Lower lobe of right lung (tissue), 2 donors: ENCODE measurements at places on chromosomes 2 and 18. TPM values are rescaled to one million over a fixed set of nuclear protein-coding genes. Genes with fewer than 3 reads are reported as not detected.
A peak's percentile ranks its signal among the peaks of the same experiment; 100 is the strongest.

GRCh38 chr2:229330952-229331351, 59.9 kb upstream of the PID1 start:
- H3K27me3 ChIP-seq = no peaks in the 10 kb centered on the region
- no peaks in the 10 kb centered on the region for H3K36me3 ChIP-seq
- no peak for DNase-seq
- H3K27ac ChIP-seq = no peak overlapping the region
- no peaks in the 10 kb centered on the region for H3K4me1 ChIP-seq

DNA sequence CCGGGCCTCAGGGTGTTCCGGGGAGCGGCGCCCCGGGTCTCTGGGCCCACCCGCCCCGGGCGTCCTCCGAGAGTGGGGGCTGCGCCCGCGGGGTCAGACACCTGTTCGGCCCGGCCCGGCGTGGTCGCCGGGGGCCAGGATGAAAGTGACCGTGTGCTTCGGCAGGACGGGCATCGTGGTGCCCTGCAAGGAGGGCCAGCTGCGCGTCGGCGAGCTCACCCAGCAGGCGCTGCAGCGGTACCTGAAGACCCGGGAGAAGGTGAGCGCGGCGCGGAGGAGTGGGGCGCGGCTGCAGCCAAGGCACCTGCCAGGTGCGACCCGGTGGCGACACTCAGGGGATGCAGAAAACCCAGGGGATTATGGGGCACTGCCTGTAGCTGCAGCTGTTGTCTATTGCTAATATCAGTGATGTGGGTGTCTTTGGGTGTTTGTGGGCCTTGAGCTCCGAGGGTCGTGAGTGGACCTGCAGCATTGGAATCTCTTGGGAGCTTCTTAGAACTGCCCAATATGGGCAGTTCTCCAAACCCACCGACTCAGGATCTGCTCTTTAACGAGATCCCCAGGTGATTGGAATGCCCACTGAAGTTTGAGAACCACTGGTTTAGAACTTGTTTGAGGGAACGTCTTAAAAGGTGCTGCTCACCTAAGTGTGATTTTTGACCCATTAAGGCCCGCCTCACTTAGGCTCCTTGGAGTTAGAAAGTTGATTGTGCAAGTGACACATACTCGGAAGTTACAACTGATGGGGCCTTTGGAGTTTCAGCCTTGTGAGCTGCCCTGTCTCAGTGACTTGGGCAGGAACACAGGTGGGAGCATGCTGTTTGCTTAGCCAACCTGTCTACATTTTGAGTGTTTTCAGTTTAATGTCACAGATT, 823 bp downstream of the PARD3B start:
- H3K36me3 ChIP-seq = no peaks in the 10 kb centered on the region
- peak overlapping the region; percentile 81 for H3K4me3 ChIP-seq
- DNase-seq = peak; percentile 58
- peak overlapping the region; percentile 87 for H3K27ac ChIP-seq
- no peaks in the 10 kb centered on the region for H3K27me3 ChIP-seq

DNA sequence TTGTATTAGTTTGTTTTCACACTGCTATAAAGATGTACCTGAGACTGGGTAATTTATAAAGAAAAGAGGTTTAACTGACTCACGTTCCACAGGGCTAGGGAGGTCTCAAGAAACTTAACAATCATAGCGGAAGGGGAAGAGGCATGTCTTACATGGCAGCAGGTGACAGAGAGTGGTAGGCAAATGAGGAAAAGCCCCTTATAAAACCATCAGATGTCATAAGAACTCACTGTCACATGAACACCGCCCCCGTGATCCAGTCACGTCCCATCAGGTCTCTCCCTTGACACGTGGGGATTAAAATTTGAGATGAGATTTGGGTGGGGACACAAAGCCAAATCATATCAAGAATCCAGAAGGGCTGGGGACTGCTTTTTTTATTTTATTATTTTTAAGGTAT, 120.0 kb downstream of the GALNT14 start:
- H3K4me1 ChIP-seq = no peaks in the 10 kb centered on the region
- no peaks in the 10 kb centered on the region for H3K36me3 ChIP-seq
- H3K27me3 ChIP-seq = no peaks in the 10 kb centered on the region

GRCh38 chr2:166239548-166239947, 111.7 kb upstream of the SCN1A start:
- H3K27ac ChIP-seq = no peak overlapping the region
- no peaks in the 10 kb centered on the region for H3K36me3 ChIP-seq
- DNase-seq = no peak
- H3K27me3 ChIP-seq = no peaks in the 10 kb centered on the region

- peak within 1 kb of the TSS; percentile 41 for H3K4me3 ChIP-seq
- H3K4me1 ChIP-seq = peaks cover 7% of the 10 kb centered on the region
- no peaks in the 10 kb centered on the region for H3K36me3 ChIP-seq
Measured at GRCh38 chr2:227871375-227871791, at the start of gene DAW1. Gene DAW1 (plus strand): TSS chr2:227871631. CDS start chr2:227871690, 59 bp downstream.

DNA sequence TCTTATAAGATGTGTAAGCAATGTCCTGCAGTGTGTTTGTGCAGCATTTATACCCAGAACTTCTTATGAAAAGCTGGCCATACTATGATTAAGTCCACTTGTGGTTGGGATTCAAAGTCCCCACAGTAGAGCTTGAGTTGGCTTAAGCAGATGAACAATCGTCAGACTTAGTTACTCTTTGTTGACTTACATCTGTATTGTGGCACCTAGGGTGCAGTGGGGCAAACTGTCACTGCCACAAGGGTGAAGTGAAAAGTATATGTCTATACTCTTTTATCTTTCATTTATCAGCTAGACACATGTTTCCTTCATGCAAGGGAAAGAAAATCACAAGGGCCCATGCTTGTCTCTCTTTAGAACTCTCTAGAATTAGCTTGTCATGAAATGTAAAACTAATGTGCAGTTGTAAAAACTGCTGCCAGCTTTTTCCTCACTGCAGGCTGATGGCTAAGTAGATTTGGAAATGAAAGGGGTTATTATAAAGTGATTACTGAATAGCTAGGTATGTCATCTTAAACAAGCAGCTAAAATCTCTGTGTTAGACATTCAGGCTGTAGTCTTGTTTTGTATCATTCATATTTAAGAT, 474.5 kb downstream of the PTPRM start:
- H3K27me3 ChIP-seq = no peaks in the 10 kb centered on the region
- H3K4me1 ChIP-seq = no peaks in the 10 kb centered on the region
- DNase-seq = no peak
- no peak overlapping the region for H3K27ac ChIP-seq

DNA sequence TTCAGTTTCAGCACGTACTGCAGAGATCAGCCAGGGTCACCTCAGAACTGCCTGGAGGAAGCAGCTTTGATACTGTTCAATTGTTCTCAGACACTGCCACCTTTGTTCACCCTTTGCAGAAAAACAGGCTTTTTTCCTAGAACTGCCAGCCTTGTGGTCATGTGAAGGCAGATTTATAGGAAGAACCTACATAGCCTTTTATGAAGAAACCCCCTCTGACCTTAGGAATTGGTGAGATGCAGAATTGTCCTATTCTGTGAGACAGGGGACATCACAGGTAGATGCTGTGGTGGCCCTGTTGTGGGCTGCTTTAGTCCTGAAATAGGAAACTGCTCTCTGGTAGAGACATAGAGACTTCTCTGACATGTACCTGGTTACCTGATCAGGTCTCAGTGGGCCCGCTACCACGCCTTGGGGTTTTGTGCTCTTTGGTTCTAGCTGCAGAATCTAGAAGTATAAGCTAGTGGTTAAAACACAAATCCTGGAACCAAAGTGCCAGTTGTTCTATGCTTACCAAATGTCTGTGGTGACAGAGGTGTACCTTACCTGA, 206.6 kb downstream of the AGPS start:
- H3K4me3 ChIP-seq = no peak overlapping the region
- H3K27ac ChIP-seq = no peak overlapping the region
- H3K36me3 ChIP-seq = no peaks in the 10 kb centered on the region

DNA sequence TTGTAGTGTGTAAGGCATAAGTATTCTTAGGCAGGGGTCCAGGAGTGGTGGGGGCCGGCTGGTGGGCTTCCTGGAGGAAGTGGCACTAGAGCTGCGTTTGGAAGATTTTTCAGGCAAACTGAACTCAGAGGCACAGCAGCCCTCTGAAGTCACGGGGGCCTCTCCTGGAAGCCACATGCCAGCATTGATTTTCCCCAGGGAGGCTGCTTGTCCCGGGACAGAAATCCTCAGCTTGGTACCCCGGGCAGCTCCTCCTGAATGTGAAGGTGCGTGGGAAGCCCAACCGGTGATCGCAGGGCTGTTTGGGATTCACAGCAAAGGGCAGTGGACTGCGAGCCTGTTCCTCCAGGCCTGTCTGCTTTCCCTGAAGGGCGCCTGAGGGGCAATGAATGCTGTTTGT, 1.6 kb upstream of the PDIA6 start:
- peaks cover 21% of the 10 kb centered on the region for H3K4me1 ChIP-seq
- H3K27me3 ChIP-seq = no peaks in the 10 kb centered on the region
- DNase-seq = no peak
- H3K4me3 ChIP-seq = no peak overlapping the region

DNA sequence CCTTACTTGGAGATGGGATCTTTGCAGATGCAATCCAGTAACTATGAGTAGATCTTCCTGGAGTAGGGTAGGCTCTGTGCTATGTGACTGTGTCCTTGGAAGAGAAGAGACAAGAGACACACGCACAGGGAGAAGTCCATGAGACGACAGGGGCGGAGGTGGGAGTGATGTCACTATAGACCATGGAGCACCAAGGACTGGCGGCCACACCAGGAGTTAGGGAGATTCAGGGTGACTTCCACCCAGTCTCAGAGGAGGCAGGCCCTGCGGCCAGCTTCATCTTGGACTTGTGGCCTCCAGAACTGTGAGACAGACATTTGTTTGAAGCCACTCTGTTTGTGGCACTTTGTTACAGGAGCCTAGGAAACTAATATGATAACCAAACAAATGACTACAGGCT, 177.8 kb downstream of the INHBB start:
- peaks cover 26% of the 10 kb centered on the region for H3K27me3 ChIP-seq
- H3K4me1 ChIP-seq = peaks cover 6% of the 10 kb centered on the region
- no peak overlapping the region for H3K4me3 ChIP-seq
- DNase-seq = no peak
- H3K36me3 ChIP-seq = no peaks in the 10 kb centered on the region

GRCh38 chr2:219663116-219663762, 35.8 kb downstream of the SLC4A3 start:
- H3K36me3 ChIP-seq = no peaks in the 10 kb centered on the region
- no peak for DNase-seq
- no peak overlapping the region for H3K4me3 ChIP-seq
- no peaks in the 10 kb centered on the region for H3K4me1 ChIP-seq
- H3K27ac ChIP-seq = no peak overlapping the region

DNA sequence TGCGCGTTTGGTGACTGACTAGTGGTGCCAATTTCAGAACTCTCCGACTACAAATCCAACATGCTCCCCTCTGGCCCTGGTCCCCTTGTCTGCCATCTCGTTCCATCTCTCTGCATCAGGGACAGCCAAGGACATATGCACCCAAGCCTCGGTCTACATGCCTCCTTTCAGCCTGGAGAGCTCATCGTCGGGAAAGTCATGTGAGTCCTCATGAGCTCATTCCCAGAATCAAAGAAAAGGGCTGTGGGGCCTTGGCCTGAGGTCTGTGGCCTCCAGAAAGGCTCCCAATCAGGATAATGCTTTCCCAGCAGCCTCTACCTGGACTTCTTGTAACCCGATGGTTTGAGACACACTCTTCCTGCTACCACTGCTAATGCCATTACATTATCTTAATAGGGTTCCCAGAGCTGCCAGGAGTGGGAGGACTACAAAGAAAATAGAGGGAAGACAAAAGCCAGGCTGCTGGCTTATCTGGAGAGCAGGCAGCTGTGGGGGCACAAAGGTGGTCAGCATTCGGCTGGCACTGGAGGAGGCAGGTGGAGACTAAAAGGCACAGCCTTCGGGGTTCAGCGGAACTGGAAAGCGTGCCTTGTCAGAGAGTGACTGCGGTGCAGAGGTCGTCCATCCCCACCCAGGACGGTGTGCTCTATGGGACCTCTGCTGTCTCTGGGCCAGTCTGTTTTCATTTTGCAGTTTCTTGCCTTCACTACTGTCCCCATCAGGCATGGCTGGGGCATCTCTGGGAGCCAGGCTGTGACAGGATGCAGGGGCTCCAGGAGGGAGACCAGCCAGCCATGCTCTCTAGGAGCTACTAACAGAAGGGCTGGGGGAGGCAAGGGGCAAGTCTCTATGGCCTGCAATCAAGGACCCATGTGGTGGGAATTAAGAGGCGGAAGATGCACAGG, 104.4 kb upstream of the SMAD2 start:
- H3K4me1 ChIP-seq = peaks cover 14% of the 10 kb centered on the region
- no peak overlapping the region for H3K27ac ChIP-seq
- no peaks in the 10 kb centered on the region for H3K36me3 ChIP-seq
- H3K27me3 ChIP-seq = no peaks in the 10 kb centered on the region
- H3K4me3 ChIP-seq = no peak overlapping the region
- DNase-seq = no peak

GRCh38 chr2:218425531-218425930, 6.6 kb downstream of the VIL1 start:
- no peaks in the 10 kb centered on the region for H3K4me1 ChIP-seq
- no peaks in the 10 kb centered on the region for H3K27me3 ChIP-seq
- no peaks in the 10 kb centered on the region for H3K36me3 ChIP-seq
- H3K27ac ChIP-seq = no peak overlapping the region
- H3K4me3 ChIP-seq = no peak overlapping the region
- DNase-seq = no peak

- no peak for DNase-seq
- no peak overlapping the region for H3K27ac ChIP-seq
- no peaks in the 10 kb centered on the region for H3K36me3 ChIP-seq
- no peak overlapping the region for H3K4me3 ChIP-seq
- peaks cover 8% of the 10 kb centered on the region for H3K4me1 ChIP-seq
Measured at GRCh38 chr18:58666176-58666575, 5.1 kb upstream of the MALT1 start.

The NGEF gene
- 1.7 TPM for total RNA-seq

The SLC23A3 gene
- 3.4 TPM for total RNA-seq

The DCAF17 gene
- 15.6 TPM for total RNA-seq

The CMPK2 gene
- total RNA-seq = 43.3 TPM

The GALNT13 gene
- 2.4 TPM for total RNA-seq

The TRIB2 gene
- 35.1 TPM for total RNA-seq

The FEV gene
- not detected for total RNA-seq

The DNAJB2 gene
- total RNA-seq = 76.6 TPM

The FRZB gene
- total RNA-seq = 2.9 TPM

The SMAD4 gene
- 97.8 TPM for total RNA-seq
